Tracheal epithelial cell (primary cell): ENCODE measurements at places on chromosomes 2 and 18. TPM values are rescaled to one million over a fixed set of nuclear protein-coding genes. Genes with fewer than 3 reads are reported as not detected.

Gene LIMS3
- total RNA-seq, result 2.1 and 4.3 TPM in 2 replicates

Gene RTP5
- not detected in 2 replicates for total RNA-seq

Gene IL37
- not detected in 2 replicates for total RNA-seq

Gene REG3A
- total RNA-seq, result not detected in 2 replicates

Gene RIF1
- total RNA-seq, result 35.0 and 37.6 TPM in 2 replicates

Gene C1D
- 32.0 and 34.7 TPM in 2 replicates for total RNA-seq

Gene CGREF1
- 8.7 TPM in 1 of 2 replicates, not detected in the other for total RNA-seq

Gene RHBDD1
- total RNA-seq, result 21.7 and 39.0 TPM in 2 replicates

Gene CLEC4F
- total RNA-seq, result not detected in 2 replicates

Gene MEP1B
- not detected in 2 replicates for total RNA-seq

Gene DYNAP
- total RNA-seq, result not detected in 2 replicates

Gene UGT1A5
- total RNA-seq, result 0.24 TPM in 1 of 2 replicates, not detected in the other

Gene TEX44
- total RNA-seq, result not detected in 2 replicates

Gene IL1R1
- 1.7 and 4.8 TPM in 2 replicates for total RNA-seq

Gene MFSD6
- total RNA-seq, result 28.0 and 67.6 TPM in 2 replicates

Gene BOK
- total RNA-seq, result 27.5 and 48.2 TPM in 2 replicates

Gene SRD5A2
- not detected in 2 replicates for total RNA-seq

Gene WNT6
- under 0.01 TPM in 2 replicates for total RNA-seq

Gene ABCB11
- total RNA-seq, result under 0.01 TPM in 1 of 2 replicates, not detected in the other

Gene DNPEP
- total RNA-seq, result 39.6 and 87.2 TPM in 2 replicates

Gene CFAP53
- under 0.01 and 0.48 TPM in 2 replicates for total RNA-seq

Gene METAP1D
- 2.9 and 11.9 TPM in 2 replicates for total RNA-seq

Gene UGT1A3
- 0.24 TPM in 1 of 2 replicates, not detected in the other for total RNA-seq

Gene CREG2
- 1.1 and 1.7 TPM in 2 replicates for total RNA-seq

Gene PTPRN
- 0.21 and 2.2 TPM in 2 replicates for total RNA-seq

Gene SLC19A3
- total RNA-seq, result 0.48 TPM in 1 of 2 replicates, not detected in the other

Gene FAM136A
- total RNA-seq, result 19.6 and 28.9 TPM in 2 replicates

Gene LRRC30
- total RNA-seq, result not detected in 2 replicates

Gene WIPF1
- 1.3 and 1.4 TPM in 2 replicates for total RNA-seq

Gene GAD1
- total RNA-seq, result 4.6 and 4.9 TPM in 2 replicates

Gene GPR55
- total RNA-seq, result under 0.01 TPM in 1 of 2 replicates, not detected in the other

Gene SCN9A
- total RNA-seq, result 2.4 and 3.6 TPM in 2 replicates

Gene AGAP1
- total RNA-seq, result 14.0 and 16.0 TPM in 2 replicates

Gene MTHFD2
- total RNA-seq, result 272 and 311 TPM in 2 replicates

Gene LONRF2
- under 0.01 TPM in 1 of 2 replicates, not detected in the other for total RNA-seq

Gene NFATC1
- 0.72 and 0.85 TPM in 2 replicates for total RNA-seq

Gene SPR
- 23.4 and 38.8 TPM in 2 replicates for total RNA-seq

Gene AQP12A
- not detected in 2 replicates for total RNA-seq

Gene EFHD1
- 1.2 TPM in 1 of 2 replicates, not detected in the other for total RNA-seq

Gene TEKT4
- total RNA-seq, result not detected in 2 replicates

Gene COL5A2
- total RNA-seq, result 1.9 and 36.9 TPM in 2 replicates

Gene SLC9A4
- 2.7 TPM in 1 of 2 replicates, not detected in the other for total RNA-seq

Gene RAMP1
- total RNA-seq, result 4.9 and 5.5 TPM in 2 replicates

Gene FBXO48
- total RNA-seq, result 0.24 and 0.64 TPM in 2 replicates

Gene IFIH1
- total RNA-seq, result 1.9 and 15.2 TPM in 2 replicates

Gene SLC4A3
- total RNA-seq, result 1.3 and 5.3 TPM in 2 replicates

Gene PLA2R1
- 4.0 and 5.5 TPM in 2 replicates for total RNA-seq

Gene VAMP5
- 4.1 TPM in 1 of 2 replicates, not detected in the other for total RNA-seq
